ENCODE measurements at places on chromosomes 2 and 18.
A peak's percentile ranks its signal among the peaks of the same experiment; 100 is the strongest.

DNA sequence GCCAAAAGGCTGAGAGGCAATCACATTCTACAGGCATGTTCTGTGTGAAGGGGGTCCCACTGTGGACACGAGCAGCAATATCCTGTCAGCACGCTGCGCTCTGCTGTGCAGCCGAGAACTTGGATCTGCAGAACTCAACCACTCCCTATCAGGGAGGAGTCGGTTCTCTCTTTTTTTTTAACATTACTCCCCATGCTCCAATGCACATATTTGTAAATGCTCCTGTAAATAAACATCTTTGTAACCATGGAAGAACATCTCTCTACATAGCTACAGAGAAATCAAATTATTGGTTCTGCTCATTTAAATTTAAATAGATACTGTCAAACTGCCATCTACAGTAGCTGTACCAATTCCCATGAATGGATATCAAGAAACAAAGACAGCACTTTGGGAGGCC, 3.0 kb upstream of the ANKRD23 start:
- no peak for DNase-seq

DNA sequence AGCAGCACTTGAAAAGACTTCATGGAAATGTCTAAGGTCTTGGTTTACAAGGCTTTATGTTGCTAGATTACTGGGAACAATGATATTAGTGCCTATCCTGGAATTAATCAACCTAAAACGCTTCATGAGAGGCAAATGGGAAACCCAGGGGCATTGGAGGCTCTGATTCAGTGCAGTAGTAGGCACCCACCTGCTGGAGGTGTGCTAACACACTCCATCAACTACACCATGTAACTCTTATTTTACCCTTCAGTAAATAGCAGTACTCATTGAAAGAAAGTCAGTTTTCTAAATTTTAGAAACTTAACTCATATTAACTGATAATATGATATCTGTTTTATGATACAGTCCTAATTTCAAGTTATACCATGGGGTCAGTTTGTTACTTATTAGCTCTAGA, 17.4 kb upstream of the HNRNPA3 start:
- DNase-seq: no peak

GRCh38 chr2:70959851-70960832, 18.3 kb upstream of the ANKRD53 start:
- DNase-seq: no peak

GRCh38 chr2:216540920-216541319, 42.3 kb downstream of the RPL37A start:
- no peak for DNase-seq

DNA sequence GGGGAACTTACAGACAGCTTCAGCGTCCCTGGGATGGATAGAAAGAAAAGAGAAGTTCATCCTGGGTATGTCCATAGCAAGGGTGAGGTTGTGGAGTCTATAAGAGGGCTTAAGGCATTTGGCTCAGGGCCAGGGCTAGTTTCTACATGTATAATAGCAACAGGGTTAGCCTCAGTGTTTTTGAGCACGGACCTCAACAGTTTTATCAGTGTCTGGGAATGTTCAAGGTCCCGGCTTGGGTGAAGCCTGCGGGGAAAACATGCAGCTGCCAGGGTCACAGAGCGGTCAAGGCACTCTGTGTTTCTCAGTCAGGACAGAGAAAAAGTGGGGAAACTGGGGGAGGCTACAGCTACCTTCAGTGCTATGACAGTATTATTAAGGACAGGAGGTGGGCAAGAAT, 427.7 kb upstream of the HS6ST1 start:
- no peak for DNase-seq

GRCh38 chr18:28412521-28412920, 235.6 kb upstream of the CDH2 start:
- DNase-seq: no peak

- DNase-seq: no peak
Measured at GRCh38 chr18:79485788-79486355, 90.1 kb downstream of the NFATC1 start.

DNA sequence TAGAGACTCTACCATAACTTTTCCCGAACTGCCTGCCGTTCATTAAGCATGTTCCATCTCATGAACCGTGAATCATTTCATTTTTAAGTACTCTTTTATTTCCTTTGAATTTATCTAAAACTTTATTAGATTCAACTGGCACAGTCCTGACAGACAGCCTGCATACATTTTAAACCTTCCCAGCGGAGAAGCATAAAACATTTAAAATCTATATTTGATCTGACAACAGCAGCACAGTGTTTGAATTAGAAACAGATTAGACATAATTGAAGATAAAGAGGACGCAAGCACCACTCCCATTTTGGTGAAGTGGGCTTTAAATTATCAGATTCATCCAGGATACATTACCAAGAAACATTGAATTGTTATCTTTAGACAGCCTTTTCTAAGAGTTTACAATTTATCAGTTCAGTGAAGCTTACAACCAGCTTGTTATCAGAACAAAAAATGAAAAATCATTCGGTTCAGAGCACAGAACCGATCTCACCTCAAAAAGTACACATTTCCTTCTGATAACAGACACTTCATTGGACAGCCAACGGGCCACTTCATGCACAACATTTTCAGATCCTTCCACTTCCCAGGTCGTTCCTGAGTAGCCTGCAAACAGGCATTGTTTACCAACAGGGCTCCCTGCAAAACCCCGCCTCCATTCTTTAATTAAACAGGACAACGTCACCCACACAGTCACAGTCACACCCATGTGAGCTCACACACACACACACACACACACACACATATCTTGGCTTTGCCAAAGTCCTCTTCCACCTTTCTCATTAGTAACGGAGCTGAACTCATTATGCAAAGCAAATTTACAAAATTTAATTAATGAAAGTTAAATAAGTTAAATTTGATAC, 171.2 kb downstream of the SP3 start:
- DNase-seq: no peak

DNA sequence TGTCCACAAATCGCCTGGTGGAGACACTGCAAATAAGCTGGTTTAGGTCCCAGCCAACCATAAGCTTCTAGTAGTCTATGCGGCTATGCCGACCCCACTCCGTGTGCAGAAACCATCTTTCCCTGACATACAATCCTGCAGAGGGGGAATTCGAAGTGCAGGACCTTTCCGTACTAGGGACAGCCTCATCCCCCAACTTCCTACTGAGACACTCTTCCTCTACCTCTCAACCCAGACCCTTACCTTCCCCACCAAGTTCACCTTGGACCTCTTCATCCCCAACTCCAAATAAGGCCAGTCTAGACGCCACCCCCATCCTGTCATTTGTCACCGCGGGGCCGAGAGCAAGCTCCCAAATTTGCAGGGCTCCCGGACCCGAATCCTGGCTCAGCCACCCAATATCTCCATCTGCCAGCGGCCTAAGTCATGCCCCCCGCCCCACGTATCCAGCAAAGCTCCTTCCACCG, 496 bp downstream of the SUCLG1 start:
- DNase-seq: peak; percentile 31

DNA sequence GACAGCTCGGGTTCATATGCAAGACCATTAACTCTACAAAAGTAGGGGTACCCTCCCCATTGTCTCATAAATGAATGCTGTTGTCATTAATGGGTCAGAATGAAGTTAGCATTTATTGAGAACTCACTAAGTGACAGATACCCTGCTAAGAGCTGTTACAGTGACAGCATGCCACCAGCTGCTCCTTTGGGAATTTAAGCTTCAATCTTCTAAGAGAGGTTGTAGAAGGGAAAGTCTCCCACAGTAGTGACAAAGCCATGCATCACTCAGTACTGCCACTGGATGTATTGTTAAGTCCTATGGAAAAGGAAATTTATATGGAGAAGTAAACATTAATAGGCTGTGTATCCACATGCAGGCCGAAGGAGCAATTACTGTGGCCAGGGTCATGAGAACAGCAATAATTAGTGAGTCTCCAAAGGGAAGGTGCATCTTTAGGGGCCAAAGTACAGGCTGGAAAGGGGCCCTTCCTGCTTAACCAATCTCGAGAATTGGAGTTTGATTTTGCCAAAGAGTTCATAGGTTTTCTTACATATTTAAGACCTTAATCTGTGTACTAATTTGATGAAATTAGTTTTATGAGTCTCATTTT, 64.5 kb upstream of the FAM124B start:
- no peak for DNase-seq

GRCh38 chr2:109384308-109385271, 229.2 kb downstream of the SEPTIN10 start:
- no peak for DNase-seq

- no peak for DNase-seq
Measured at GRCh38 chr2:200788121-200788718, 23.5 kb upstream of the BZW1 start.

DNA sequence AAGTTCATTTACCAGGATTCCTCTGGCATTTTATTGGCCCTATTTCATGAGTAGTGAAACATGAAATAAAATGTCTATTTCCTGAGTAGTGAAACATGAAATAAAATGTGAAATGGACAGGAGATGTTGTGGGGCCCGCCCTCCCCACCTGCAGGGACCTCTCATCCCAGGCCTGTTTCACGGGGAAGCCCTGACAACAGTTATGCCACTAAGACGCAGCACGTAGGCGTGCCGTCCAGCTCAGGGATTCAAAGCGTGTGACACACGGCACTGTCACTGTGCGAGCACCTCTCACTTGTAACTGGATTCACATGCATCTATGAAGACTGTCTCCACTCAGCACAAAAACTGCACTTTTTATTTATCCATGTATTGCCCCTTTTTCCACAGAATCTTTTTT, 83.4 kb upstream of the SNTG2 start:
- no peak for DNase-seq

DNA sequence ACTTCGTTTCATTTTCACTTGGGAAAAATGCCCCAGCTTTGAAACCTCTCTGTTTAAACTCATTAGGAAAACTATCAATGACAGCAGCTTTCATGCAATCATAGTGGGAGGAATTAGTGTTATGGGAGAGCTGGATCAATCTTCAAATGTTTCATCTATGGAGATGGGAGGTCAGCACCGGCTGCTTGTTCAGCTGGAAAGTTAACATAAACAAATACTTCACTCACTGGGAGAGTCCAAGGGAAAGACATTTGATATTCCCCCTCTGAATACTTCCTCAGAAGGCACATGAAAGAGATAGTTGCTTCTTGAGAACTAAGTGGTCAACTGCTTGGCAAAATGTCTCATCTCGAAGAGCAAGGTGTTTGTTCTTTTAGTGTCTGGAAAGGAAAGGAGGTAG, 7.3 kb downstream of the LYPD1 start:
- no peak for DNase-seq

DNA sequence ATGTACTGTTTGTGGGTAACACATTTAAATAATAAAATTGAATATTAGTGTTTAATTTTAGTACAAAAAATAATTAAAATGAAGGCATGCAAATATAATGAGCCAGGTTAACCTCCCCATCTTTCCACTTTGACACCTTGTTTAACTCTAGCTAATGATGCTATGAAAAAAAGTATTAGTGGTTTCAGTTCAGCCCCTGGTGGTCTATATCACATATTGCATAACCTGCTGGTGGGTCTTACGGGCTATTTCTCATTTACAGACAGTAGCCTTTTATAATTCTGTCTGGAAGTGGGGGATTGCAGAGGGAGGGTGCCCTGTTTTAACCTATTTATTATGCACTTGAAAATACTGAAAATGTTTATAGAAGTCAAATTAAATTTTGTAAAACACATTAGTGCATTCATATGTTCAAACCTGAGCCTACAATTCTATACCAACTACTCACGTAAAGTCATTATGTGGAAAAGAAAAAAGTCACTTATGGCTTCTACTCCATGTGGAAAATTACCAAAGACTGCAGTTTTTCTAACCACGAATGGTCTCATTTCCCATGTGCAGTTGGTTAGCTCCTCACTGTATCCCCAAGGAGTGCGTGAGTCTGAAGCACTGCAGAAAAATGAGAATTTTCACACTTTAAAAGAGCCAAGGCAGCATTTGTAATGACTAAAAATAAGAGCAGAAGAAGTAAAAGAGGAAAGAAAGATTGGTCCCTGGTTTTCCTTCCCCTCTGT, 381.0 kb downstream of the MTX2 start:
- DNase-seq: no peak

DNA sequence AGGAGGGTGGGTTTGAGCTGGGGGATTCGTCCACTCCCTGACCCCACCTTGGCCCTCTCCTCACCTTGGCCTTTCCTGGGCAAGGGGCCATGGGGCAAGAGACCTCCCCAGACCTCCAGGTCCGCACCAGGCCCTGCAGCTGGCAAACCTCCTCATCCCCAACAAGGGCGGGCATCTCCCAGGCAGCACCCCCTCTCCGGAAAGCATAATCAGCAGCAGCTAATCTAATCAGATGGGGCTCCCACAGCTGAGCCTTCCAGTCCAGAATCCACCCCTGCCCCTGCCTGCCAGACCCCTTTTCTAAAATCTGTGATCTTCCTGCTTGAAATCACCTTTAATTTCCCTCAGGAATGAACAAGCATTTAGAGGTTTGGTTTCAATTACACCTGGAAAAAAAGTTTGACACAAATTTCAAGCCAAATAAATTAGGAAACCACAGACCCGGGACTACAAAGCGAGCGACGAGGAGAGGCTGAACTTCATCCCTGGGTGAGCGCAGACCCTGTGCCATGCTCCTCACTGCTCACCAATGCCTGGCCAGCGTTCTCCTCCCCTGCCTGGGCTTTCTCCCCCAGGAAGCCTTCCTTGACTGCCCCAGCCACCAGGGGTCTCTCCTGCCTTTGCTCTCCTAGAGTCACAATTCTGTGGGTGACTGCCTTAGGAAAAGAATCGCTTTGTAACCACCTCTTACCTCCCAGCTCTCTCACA, 143.0 kb upstream of the MYCN start:
- no peak for DNase-seq

DNA sequence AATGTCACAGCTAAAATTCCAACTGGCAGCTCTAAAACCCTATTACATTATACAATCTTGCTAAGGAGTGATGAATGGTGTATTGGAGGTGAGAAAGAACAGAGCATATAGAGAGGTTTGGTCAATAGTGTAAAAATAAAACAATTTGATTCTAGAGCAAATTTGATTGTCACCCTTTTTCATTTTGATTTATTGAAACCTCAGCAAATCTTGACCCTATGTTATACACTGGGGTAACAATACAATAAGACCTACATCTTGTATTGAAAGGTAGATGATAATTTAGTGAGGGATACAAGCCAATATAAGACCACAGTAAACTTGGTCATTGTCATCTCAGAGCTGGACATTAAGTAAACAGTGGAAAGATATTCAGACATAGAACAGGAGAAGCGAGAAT, 671.9 kb downstream of the IRS1 start:
- no peak for DNase-seq

GRCh38 chr18:57901825-57902589, 98.9 kb upstream of the ATP8B1 start:
- no peak for DNase-seq

GRCh38 chr18:41096504-41096903, 858.5 kb upstream of the PIK3C3 start:
- no peak for DNase-seq

DNA sequence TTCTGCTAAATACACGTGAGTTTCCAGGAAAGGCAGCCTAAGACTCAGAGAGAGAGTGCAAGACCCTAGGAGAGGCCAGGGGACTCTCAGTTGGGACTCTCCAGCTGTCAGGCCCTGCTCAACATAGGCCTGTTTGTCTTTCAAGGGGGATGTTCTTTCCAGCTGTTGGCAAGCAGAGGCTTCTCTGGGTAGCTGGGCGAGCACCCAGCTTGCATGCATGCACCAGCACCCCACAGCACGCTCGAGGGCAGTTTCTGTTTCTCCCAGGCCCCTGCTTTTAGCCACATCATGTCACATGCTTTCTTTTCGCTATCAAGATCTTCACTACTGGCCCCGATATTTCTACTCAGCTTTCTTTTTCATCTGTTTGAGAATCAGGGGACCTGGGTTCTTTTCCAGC, 479.3 kb upstream of the HS6ST1 start:
- DNase-seq: no peak

All from CD4-positive, alpha-beta T cell treated with Interleukin-12 subunit alpha and Interleukin-12 subunit beta, for 1 hour (primary cell).